ENCODE measurements at places on chromosomes 3 and 15.

- no peak for DNase-seq
Observed at GRCh38 chr3:137061186-137061585, 103.4 kb downstream of the IL20RB start.

GRCh38 chr3:187130346-187131066 is 8.8 kb downstream of the RPL39L start:
- DNase-seq, result no peak

DNA sequence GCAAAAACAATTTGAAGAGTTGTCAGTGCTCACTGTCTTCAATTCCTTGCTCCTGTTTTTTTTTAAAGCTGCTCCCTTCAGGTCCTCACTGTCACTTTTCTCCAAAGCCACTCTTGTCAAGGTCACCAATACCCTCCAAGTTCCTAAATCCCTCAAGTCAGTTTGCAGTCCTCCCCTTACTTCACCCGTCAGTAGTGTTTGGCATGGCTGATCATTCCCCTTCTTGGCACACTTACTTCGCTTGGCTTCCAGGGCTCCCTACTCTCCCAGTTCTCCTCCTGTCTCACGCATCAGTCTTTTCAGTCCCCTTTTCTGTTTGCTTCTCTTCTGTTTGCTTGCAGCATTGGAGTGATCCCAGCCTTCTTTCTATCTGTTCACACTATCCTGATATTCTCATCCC is 25.5 kb downstream of the PLCL2 start:
- no peak for DNase-seq

DNA sequence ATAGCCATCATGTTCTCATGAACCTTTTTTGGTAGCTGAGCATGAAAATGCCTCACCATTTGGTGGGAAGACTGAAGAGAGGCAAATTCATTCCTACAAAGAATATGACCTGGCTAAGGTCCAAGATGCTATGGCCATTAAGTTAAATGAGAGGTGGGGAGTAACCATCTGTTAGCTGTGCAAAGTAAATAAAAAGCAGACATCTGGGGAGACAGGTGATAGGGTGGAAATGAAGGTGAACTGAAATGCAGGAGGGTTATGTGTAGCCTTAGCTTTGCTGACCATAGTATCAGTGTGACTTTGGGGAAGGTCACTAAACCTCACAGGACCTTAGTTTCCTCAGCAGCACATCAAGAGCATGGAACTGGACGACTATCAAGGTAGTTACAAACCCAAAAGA is 111.0 kb upstream of the STRIT1 start:
- no peak for DNase-seq

GRCh38 chr3:52408466-52408865 is 36.4 kb downstream of the SEMA3G start:
- no peak for DNase-seq

DNA sequence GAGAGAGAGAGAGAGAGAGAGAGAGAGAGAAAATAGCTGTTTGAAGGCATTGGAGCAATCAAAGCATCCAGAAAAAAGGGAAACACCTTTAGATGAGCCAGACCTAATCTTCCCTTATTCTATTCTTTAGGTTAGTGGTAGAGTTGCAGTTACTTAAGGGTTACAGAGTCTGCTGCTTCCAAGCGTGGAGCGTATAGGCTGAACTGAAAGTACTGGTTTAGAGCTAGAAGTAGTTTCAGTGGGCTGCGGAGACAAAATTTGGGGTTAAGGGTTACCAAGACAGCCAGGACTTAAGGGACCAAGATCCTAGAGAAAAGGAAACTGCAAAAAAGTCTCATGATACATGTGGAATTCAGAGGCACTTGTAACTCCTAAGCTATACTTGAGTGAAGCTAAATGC is 66.1 kb upstream of the MEIS2 start:
- DNase-seq, result no peak

- DNase-seq, result no peak
Observed at GRCh38 chr15:68353421-68354135, 76.0 kb downstream of the FEM1B start.

DNA sequence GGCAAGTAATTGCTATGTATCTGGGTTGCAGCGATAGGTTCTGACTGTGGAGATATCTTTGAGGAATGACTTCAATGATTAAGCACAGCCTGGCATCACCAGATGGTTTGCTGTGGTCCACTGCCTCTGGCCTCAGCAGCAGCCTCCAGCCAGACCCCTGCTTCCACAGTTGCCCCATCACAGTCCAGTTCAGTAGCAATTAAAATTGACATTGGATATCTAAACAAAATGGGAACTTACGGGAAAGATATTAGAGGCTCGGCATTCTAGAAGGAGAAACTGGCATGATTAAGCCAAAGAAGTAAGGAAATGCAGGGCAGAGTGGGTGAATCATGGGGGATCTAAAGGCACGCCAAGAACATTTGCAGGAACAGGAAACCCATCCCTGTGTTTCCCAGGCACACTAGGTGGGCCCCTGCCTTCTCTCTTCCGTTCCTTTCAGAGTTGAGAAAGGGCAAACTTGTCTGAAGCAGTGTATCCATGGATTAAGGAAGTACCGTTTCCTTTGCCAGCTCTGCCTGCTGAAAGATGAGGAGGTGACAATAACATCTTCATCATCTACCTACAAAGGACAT is 36.3 kb upstream of the SH3BP5 start:
- DNase-seq, result no peak

GRCh38 chr3:58577269-58577821 is at the start of gene FAM107A:
TSS of gene FAM107A (minus strand) at chr3:58577391. CDS start at chr3:58569860, 7,531 bp downstream.
- no peak for DNase-seq

GRCh38 chr3:143121241-143122088 is 1.9 kb downstream of the CHST2 start:
- no peak for DNase-seq

GRCh38 chr15:67091071-67091979 is 25.9 kb downstream of the SMAD3 start:
- DNase-seq, result peak; percentile 78

GRCh38 chr3:5218815-5219214 is 31.3 kb downstream of the EDEM1 start:
- DNase-seq, result no peak

DNA sequence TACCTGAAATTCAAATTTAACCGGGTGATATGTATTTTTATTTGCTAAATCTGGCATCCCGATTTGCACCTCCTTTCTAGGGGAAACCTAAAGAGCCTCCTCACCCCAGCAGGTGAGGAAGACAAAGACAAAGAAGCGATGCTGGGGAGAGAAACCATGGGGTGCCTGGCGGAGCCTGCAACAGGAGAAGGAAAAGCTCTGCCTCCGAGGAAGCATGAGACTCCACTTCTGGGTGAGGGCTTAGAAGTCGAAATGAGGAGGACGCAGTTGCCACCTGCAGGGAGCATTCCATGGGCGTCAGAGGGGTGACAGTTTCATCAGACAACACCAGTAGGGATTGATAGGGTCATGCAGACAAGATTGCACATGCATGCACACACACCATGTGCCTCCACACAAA is 30.5 kb upstream of the LYZL4 start:
- no peak for DNase-seq

DNA sequence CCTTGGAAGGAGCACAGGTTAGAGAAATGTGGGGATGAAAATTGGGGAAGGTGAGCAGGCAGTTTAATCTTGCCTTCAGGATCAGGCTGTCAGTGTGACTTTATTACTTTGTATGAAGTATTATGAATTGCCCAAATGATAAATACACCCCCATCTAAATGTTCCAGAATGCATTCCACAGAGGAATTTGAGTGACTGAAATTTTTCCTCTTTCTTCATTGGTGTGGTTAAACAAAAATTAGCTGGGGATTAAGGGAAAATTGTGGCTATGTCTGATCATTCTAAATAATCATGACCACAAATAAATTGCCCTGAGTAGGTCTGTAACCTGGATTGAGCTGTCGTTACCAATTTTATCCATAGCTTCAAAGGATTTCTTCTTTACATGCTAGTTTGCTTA is 33.5 kb downstream of the FAM98B start:
- DNase-seq, result no peak

DNA sequence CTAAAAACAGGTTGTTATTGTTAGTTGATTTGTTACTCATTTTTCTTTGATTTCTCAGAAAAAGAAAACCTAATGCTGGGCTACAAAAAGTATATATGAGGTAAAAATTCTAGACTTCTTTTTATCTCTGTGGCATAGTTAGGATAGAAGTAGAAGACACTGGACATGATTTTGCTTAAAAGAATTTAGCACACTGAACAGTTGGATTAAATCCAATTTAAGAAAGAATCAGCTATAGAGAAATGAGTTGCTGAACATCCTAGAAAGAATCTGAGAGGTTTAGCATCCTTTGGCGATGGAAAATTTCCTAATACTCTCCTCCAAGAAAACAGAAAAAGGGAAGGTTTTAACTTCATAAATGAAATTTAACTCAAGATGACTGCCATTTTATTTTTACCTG is 259.7 kb downstream of the TBL1XR1 start:
- DNase-seq, result no peak

DNA sequence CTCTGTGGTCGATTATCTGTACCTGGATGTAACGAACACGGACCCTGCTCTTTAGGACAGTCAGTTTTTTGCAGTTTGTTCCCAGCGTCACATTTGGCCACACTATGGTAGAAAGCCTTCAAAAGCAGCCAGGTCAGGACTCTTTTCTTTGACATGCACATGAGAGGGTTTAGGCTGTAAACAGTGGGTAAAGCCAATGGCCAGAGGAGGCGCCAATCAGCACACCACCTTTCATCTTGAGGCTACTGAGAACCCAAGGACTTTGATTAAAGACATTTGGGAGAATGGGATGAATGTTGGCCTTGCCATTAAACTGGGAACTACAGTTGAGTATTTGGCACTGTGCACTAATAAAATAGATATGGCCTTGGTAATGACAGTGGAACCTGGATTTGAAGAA is 225.9 kb downstream of the OXSM start:
- no peak for DNase-seq

GRCh38 chr15:40045572-40046217 is 6.7 kb upstream of the SRP14 start:
- peak; percentile 35 for DNase-seq

DNA sequence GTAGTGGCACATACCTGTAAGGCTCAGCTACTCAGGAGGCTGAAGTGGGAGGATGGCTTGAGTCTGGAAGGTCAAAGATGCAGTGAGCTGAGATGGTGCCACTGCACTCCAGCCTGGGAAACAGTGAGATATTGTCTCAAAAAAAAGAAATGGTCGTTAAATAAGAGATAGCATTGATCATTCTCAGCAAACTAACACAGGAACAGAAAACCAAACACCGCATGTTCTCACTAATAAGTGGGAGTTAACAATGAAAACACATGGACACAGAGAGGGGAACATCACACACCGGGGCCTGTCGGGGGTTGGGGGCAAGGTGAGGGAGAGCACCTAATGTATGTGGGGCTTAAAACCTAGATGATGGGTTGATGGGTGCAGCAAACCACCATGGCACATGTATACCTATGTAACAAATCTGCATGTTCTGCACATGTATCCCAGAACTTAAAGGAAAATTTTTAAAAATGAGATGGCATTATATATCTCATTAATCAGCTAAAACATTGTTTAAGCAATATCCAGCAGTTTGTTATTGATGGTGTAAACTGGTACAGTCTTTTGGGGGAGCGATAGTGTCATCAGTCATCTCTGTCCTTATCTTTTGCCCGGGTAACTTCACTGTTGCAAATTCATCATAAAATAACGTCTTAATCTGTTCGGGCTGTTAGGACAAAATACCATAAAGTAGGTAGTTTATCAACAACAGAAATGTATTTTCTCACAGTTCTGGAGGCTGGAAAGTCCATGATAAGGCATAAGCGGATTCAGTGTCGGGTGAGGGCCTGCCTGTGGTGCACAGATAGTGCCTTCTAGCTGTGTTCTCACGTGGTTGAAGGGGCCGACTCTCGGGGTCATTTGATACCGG is 1.7 kb upstream of the MAN2A2 start:
- DNase-seq, result no peak

- no peak for DNase-seq
Observed at GRCh38 chr3:42056840-42057239, 34.3 kb upstream of the TRAK1 start.

- no peak for DNase-seq
Observed at GRCh38 chr3:61443886-61444285, 117.5 kb upstream of the PTPRG start.

DNA sequence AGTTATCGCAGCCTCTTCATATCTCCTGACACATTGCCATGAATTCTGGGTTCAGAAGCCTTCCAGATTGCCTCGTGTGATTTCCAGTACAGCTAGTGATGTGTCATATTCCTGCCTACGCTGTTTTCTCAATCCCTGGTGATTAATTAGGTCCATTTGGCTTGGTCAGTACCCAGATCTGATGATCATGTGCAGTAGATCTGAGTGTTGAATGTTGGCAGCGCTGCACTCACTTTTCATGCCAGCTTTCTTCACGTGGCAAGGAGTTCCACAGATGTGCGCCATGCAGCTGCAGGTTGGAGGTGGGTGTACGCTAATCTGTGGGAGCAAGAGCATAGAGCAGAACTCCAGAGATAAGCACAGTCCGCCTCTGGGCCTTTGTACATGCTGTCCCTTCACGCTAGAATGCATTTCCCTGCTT is 86.9 kb upstream of the COL6A5 start:
- DNase-seq, result no peak

GRCh38 chr15:72796515-72797337 is 13.2 kb upstream of the ADPGK start:
- peak; percentile 66 for DNase-seq

DNA sequence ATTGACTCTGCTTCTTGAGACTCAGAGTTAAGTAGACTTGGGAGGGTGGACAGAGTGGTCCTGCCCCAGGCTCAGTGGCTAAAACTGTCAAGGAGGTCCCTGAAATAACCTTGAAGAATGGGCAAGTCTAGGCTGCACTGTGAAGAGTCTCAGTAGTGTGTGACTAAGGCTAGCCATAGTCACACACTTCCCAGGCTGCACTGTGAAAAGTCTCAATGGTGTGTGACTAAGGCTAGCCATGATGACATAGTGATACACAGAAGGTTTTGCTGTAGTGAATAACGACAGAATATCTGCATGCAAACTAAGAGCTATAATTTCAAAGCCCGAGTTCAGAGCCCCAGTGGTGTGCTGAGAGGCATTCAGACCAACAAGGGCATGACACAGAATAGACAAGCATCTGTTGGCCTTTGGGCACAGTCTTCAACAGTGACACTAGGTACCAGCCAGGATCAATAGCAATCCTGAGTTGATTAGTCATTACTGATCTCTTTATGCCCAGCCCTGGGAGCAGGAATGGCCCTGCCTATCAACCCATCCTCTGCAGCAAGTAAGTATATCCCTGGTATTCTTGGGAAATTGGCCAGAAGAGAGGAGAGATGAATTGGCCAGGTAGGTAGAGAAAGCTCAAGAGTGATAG is 72.4 kb upstream of the BBX start:
- no peak for DNase-seq

- no peak for DNase-seq
Observed at GRCh38 chr3:1072041-1072440, 20.8 kb upstream of the CNTN6 start.

All from ascending aorta (tissue), 2 donors.